Hematopoietic multipotent progenitor cell (in vitro differentiated cells): ENCODE measurements at places on chromosomes 3 and 15. TPM values are rescaled to one million over a fixed set of nuclear protein-coding genes. Genes with fewer than 3 reads are reported as not detected.

The ACAD11 gene
- total RNA-seq = 17.8 TPM

The AMOTL2 gene
- total RNA-seq = 1.6 TPM

The LMAN1L gene
- total RNA-seq = 0.27 TPM

The SLC9C1 gene
- 0.54 TPM for total RNA-seq

The C3orf49 gene
- total RNA-seq = not detected

The IL17RD gene
- total RNA-seq = 0.27 TPM

The C2CD4A gene
- total RNA-seq = under 0.01 TPM

The SLITRK3 gene
- total RNA-seq = not detected

The ATP13A5 gene
- not detected for total RNA-seq

The MYO1E gene
- 19.9 TPM for total RNA-seq

The CACNA2D2 gene
- 1.1 TPM for total RNA-seq

The COL6A6 gene
- 0.27 TPM for total RNA-seq

The CFAP91 gene
- total RNA-seq = 0.54 TPM

The PROK2 gene
- 7.5 TPM for total RNA-seq

- DNase-seq = no peak
These were observed 17.0 kb upstream of the PPM1L start for GRCh38 chr3:160739079-160739478.

DNA sequence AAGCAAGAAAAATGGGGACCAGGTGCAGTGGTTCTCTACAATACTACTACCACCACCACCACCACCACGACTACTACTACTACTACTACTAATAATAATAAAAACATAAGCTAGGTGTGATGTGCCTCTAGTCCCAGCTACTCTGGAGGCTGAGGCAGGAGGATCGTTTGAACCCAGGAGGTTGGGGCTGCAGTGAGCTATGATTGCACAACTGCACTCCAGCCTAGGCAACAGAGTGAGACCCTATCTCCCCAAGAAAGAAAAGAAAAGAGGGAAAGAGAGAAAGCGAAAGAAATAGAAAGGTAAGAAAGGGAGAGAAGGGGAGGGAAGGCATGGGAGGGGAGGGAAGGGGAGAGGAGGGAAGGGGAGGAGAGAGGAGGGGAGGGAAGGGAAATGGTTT, 350.6 kb downstream of the FOXP1 start:
- no peak for DNase-seq

DNA sequence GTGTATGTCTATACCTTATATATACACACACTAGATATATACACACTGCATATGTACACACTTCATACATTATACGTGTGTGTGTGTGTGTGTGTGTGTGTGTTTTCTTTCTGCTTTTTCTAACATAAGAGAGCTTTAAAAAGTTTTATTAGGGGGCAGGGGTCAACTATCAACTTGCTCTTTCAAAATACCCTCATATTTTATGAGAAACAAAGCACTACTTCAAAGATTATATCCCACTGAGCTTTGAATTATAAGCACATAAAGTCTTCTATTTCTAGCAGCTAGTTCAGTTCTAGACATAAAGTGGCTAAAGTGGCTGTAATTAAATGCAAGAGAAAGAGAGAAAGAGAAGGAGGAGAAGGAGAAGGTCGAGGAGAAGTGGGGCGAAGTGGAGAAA, 1361.3 kb downstream of the ZPLD1 start:
- DNase-seq = no peak

- DNase-seq = no peak
These were observed 357.0 kb downstream of the NR2F2 start for GRCh38 chr15:96687388-96688107.

GRCh38 chr15:38758043-38758442, 193.4 kb upstream of the RASGRP1 start:
- DNase-seq = no peak

DNA sequence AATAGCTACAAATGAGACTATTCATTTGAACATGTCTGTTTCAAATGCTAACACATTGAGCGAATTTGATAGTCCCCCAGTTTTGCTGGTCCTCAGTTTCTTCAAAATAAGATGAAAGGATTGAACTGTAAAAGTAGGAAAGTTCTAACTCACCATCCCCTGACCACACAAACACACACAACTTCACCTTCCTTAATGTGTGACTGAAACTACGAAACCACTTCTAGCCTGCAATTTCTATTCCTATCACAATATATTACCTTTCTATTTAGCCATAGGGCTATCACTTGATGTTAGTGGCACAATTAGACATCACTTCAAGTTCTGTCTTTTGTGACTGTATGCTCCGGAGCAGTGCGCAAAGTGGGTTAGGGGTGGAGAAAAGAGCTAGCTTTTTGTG, 14.9 kb downstream of the BTLA start:
- DNase-seq = no peak

DNA sequence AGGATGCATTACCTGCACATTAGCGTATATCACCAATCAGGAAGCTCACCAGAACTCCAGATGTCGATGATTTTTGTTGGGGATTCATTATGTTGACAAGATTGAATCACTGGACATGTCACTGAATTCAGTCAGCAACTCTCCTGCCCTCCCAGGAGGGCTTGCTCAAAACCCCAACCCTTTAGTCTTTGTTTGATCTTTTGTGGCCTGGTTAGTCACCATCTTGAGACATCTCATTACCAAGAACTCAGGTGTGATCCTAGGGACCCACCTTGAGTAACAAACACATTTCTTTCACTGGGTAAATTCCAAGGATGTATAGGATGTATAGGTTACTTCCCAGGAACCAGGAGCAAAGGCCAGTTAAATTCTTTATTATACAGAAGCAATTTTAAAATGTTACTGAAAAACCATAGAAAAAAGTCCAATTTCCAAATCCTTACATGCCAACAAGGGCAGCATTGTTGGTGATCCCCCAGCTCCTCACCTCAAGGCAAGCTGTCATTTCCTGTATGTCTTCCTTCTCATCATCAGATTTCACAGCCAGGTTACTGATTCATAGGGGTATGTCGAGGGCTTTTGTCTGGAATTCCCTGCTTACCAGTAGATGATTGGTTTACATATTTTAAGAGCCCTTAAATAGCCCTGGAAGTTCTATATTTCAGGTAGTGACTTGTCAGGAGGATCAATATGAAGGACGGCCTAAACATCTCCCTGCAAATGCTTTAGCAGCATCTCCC, 11.7 kb downstream of the SNRPN start:
- DNase-seq = no peak

DNA sequence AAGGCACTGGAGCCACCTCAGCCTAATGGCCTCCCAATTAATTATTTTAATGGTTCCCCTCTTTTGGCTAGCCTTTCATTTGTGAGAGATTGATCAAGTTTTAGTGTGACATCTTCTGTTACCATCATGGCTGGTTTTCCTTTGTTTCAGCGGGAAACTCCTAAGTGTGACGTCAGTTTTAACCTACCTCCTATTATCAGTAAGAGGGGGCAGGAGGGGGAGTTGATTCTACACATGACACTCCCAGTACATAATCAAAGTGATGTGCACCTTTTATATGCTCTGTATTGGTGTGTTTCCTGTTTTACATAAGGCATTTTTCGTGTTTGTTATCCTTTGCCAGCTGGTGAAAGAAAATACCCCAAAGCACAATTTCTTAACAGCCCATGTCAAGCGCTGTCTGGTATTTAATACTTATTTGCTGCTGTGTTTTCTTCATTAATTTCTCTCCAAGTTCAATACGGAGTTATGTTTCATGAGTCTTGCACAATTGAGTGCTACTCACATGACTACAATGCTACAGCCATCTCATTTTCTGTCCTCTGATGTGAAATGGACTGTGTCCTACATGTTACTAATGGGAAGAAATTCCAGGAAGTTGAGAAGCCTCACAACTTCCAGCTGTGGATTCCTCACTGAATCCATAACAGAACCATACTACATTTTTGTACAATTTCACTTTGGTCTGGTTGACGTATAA, 52.2 kb upstream of the POLR2M start:
- no peak for DNase-seq

- no peak for DNase-seq
These were observed 27.6 kb downstream of the ZNF592 start for GRCh38 chr15:84775867-84776449.

GRCh38 chr3:184344579-184345316, 7.3 kb downstream of the FAM131A start:
- DNase-seq = no peak

DNA sequence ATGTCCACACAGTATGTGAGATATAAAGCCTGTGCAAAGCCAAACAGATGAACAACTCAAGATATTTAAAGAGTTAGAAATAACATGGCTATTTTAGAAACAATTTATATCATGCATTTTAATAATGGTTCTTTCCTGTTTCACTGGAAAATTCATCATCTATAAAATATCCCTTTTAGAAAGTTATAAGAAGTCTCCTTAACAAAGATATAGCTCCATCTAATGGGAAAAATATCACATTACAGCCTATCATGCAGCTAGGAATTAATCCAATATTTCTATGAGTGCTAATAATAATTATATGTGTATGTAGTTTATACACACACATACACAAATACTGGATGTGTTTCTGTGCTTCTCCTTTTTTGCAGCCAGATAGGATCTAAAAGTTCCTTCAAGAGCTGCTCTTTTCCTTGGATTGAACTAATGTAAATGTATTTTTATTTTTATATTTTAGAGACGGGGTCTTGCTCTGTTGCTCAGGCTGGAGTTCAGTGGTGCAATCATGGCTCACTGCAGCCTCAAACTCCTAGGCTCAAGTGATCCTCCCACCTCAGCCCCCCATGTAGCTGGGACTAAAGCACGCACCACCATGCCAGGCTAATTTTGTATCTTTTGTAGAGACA, 21.6 kb downstream of the RPL22L1 start:
- DNase-seq = no peak

DNA sequence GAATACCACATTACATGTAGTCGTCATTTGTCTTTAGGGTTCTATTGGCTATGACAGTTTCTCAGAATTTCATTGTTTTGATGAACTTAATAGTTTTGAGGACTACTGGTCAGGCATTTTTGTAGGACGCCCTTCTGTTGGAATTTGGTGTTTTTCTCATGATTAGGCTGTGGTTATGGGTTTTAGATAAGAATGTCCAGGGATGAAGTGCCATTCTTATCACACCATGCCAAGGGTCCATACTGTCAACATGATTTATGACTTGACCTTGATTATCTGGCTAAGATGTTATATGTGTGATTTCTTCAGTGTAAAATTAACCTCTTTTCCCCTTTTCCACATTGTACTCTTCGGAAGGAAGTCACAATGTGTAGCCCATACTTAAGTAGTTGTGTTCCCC, 135.3 kb downstream of the DIPK2A start:
- no peak for DNase-seq

- no peak for DNase-seq
These were observed 189.0 kb downstream of the STT3B start for GRCh38 chr3:31721676-31722075.

DNA sequence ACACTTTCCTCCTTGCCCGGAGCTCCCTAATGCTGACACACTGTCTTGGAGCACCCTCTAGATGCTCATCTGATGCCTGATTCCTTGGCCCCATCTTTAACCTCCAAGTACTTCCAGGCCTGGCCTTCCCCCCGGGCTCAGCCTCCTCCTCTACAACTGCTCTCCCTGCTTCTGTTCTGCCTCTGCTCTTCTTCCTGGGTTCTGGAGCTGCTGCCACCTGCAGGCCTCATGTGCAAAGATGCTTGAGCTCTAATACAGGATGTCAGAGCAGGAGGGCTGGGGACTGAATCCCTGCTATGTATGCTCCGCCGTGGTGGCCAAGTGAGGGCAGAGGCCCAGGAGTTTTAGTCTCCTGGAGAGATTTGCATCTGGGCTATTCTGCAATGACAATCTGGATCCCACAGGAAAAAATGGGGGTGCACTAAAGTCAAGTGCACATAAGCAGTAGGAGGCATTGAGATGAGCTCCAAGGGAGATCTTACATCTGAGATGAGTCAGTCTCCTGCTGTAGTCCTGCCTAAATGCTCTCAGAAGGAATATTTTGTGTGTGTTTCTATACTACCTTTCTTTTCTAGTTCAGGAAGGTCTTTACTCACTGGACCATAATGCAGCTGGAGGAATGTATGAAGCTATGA, 296.3 kb downstream of the UACA start:
- DNase-seq = peak; percentile 58

DNA sequence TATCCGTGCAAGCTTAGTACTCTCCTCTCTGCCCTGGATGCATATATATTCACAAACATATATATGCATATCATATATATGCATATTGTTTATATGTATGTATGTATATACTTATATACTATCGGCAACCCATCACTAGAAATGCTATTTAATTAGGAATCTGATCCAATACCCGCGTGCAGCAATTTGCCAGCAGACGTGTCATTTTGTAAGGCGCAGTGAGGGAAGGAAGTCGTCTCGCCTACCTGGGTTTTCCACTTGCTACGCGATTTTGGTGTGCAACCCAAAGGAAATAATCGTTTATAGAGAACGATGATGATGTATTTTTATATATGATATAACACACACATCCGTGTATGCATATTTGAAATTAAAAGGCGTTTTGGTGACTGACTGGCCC, 5.6 kb upstream of the FEZF2 start:
- DNase-seq = no peak

- DNase-seq = no peak
These were observed 1.5 kb upstream of the HEG1 start for GRCh38 chr3:125057186-125057850.

DNA sequence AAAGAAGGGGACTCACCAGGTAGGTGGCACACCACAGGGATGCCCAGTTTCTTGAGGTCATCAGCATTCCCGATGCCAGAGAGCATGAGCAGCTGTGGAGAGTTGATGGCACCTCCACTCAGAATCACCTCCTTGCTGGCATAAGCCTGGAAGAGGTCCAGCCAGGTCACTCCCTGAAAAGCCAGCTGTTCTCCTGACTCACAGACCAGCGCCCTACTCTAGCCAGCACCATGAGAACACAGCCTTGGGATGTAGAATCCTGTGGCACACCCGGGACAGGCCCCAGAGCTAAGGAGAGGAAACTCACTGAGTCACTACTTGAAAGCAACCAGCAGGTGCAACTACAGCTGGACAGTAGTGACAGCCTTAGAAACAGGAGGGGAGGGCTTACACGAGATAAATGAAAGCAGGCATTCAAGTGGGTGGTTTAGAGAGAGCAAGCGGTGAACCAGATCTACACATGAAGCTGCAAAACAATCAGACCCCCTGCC, 24.5 kb downstream of the CHDH start:
- DNase-seq = no peak

DNA sequence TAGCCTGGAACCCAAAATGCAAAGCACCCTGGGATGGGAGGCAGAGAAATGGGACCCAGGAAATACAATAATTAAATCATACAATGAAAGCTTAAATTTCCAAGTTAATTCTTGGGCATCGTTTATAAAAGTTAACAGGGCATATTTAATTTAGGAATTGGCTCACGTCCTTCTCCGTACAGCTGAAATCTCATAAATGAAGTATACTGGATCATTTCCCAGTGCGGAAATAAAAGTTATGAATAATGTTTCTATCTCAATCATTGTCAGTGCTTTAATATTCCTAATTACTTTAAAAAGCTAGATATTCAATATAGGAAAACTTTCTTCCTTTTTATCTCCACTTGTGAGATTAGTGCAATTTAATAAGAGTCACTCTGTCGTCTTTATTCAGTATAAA, 164.0 kb downstream of the MEGF11 start:
- DNase-seq = no peak
